M059J (cell line): ENCODE measurements at places on chromosomes 5 and 9. TPM values are rescaled to one million over a fixed set of nuclear protein-coding genes. Genes with fewer than 3 reads are reported as not detected.

GRCh38 chr5:35313291-35313690 lies 83.0 kb upstream of the PRLR start:
- peak; percentile 92 for DNase-seq

GRCh38 chr9:3908731-3909130 lies 382.9 kb upstream of the RFX3 start:
- no peak for DNase-seq

- peak; percentile 96 for DNase-seq
Measured at GRCh38 chr5:140214831-140215230, 39.8 kb downstream of the CYSTM1 start.

GLDC gene
- total RNA-seq, result 0.39 and 1.1 TPM in 2 replicates

CDH9 gene
- total RNA-seq, result not detected in 2 replicates

GRCh38 chr9:81822301-81822865 lies 105.8 kb upstream of the SPATA31D4 start:
- DNase-seq, result no peak

DNA sequence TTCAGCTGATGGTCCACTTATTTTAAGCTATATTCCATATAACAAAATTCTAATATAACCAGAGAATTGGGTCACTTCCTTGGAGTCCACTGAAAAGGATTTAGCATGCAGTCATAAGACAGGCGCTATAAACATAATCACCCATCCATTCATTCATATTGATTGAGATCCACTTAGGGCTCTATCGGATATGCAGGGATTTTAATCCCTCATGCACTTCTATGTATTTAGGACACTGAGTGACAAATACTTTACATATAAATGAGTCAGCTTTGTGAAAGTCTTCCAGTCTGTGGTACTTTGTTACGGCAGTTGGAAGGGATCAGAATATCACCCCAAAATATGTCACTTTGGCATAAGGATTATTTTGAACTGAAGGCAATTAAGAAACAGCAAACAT lies 127.3 kb upstream of the ZNF608 start:
- no peak for DNase-seq

DNA sequence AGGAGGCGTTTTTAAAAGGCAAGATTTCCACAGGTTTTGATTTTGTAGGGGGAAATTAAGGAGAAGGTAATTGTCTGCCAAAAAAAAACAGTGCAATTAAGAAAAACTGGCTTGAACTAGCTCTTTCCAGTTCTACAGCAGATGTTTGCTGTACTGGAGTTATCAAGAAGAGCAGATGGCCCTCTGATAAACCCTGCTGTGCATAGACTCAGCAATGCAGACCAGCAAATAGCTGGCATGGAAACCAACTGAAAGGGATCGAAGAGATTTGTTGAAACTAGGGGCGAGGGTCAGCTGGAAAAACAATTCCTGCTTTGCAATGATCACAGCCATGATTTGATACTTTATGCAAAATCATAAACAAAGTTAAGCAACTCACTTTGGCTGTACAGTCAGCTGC lies 17.8 kb upstream of the BHMT start:
- DNase-seq, result no peak

GRCh38 chr9:89498852-89499480 lies 1.1 kb upstream of the SEMA4D start:
- peak; percentile 63 for DNase-seq

GRCh38 chr9:111035543-111036428 lies 2.5 kb downstream of the LPAR1 start:
- no peak for DNase-seq

GRCh38 chr9:9949978-9950377 lies 662.8 kb downstream of the PTPRD start:
- no peak for DNase-seq

- peak; percentile 61 for DNase-seq
Measured at GRCh38 chr5:53917095-53917494, 356.7 kb downstream of the NDUFS4 start.

- DNase-seq, result no peak
Measured at GRCh38 chr9:125922854-125923253, 175.7 kb downstream of the PBX3 start.

DNA sequence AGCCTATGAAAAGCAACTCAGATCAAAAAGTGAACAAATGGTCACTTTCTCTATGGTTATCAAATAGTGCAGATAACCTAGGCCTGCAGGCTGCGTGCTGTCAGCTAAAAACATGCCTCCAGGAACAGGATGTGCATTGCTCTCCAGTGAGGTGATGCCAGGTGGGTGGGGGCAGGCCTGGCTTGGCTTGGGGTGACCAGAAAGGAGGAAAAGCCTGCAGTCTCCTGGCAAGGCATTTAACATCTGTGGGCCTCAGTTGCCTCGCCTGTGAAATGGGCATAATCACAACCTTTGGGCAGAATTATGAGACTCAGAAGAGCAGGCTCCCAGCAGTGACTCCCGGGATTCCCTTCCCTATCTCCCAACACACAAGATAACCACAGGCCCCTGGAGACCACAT lies 135.9 kb downstream of the COL23A1 start:
- DNase-seq, result no peak

CCNO gene
- 5.1 and 5.5 TPM in 2 replicates for total RNA-seq

DNA sequence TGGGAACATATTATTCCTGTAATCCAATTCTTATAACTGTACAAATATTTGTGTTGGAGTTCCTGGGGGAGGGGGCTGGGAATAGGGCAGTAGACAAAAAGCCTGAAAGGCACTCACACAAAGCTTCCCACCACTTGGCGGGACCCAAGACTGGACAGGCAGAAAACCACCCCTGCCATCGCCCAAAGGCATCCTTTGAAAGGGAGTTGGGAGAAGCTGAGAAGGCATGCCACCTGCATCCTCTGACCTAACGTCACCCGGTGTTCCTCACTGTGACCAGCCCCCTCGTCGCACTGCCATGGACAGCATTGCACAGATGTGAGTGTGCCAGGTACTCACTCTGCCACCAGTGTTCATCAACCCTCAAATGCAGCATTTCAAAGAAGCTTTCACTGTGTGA lies 80.6 kb upstream of the SMIM23 start:
- no peak for DNase-seq

DNA sequence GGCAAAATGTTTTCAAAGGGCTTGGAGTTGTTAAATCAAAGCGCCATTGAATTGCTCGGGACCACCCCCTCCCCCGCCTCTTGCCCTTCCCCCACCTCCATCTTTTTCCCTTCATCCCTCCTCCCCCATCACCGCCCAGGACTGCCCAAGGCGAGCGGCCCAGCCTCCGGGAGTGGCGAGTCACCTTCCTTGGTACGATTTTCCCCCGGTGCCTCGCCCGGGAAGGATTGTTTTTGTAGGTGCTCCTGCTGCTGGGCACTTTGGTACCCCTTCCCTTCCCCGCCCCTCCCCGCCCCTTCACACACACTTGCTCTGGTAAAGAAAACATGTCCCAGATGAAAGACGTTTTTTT lies 61.2 kb downstream of the TMEM174 start:
- DNase-seq, result peak; percentile 15

SLC46A2 gene
- not detected in 2 replicates for total RNA-seq

- peak; percentile 61 for DNase-seq
Measured at GRCh38 chr5:170534177-170534576, 30.4 kb downstream of the KCNIP1 start.

- DNase-seq, result no peak
Measured at GRCh38 chr5:55864606-55865541, 13.7 kb downstream of the IL31RA start.

- no peak for DNase-seq
Measured at GRCh38 chr5:127515693-127516440, 1.6 kb upstream of the PRRC1 start.

GRCh38 chr5:3339092-3339797 lies 256.4 kb upstream of the IRX1 start:
- DNase-seq, result no peak

DNA sequence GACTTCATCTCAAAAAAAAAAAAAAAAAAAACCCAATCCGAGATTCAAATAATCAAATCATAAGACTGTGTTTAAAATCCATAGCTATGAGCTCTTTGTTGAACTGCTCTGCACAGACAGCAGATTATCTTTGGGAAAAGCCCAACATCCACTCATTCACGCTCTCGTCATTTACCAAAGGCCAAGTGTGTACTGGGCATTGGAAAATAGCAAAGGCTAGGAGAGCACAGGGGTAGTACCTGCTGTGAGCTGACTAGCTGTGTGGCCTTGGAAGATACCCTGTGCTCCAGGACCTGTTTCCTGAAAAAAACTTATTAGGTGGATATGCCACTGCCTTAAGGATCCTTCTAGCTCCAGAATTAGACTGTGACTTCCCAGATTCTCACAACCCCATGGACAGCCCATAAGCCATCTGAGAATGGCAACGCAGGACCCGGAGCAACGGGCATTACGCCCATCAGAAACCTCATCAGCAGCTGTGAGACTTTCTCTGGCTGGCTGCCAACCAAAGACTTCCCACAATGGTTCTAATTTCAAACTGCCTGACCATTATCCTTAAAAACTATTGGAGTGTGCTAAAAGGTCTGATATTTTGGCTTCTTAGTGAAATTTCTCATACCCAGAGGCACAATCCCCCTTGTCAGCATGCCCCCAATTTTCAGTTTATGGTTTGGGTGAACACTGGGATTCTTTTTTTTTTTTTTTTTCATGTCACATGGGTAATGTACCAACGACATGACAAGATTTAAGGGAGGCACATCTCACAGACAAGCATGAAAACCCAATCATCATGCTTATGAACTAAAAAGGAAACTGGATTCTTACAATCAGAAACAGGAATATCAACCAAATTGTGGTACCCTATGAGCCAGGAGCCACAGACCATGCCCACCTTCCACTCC lies 16.8 kb downstream of the SERINC5 start:
- peak; percentile 85 for DNase-seq

- no peak for DNase-seq
Measured at GRCh38 chr9:126093771-126094170, 232.9 kb upstream of the MVB12B start.

PNPLA7 gene
- total RNA-seq, result 0.27 TPM in 1 of 2 replicates, not detected in the other

DNA sequence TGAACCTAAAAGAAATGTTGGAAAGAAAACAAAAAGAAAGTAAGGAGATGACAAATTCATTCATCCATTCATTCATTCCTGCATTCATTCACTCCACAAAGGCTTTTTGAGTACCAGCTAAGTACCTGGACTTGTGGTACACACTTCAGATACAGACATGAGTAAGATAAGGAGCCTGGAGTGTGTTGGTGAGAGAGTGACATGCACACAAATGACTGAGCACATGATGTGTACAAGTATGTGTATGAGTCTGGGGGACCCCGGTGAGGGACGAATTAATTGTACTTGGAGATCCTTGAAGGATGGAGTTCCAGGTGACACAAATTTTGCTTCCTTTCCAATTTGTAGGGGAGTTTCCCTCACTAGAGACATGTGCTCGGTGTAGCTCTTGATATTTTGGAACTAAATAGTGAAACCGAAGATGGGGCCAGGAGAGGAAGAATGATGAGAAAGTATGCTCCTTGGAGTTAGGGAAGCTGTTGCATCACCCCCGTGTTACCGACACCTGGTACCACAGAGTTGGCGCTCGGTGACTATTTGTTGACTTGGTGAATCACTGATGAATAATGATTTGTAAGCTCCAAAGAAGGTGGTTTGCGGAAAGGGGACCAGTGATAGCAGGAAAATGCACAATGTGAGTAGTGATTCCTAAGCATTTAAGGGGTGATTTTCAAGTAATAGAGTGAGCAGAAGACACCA lies 509.8 kb downstream of the CCDC171 start:
- peak; percentile 96 for DNase-seq

MTX3 gene
- 10.2 and 10.8 TPM in 2 replicates for total RNA-seq

- no peak for DNase-seq
Measured at GRCh38 chr5:153601377-153601776, 110.9 kb downstream of the GRIA1 start.

DNA sequence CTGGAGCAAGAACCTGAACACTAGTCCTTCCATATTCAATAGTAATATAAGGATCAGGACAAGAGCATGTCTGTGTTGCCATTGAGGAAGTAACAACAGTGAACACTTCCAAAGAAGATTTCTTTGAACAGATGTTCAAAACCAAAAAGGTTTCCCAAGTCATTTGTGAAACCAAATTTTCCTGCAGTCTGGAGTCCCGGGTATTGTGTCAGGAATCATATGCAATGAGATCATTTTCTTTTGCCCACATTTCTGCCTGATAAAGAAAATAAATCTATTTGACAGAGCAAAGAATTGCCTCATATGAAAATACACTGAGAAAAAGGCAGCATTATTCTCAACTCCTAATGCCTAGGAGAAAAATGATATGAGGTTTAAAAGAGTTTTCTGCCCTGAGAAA lies 151.7 kb downstream of the SNX18 start:
- peak; percentile 12 for DNase-seq

DNA sequence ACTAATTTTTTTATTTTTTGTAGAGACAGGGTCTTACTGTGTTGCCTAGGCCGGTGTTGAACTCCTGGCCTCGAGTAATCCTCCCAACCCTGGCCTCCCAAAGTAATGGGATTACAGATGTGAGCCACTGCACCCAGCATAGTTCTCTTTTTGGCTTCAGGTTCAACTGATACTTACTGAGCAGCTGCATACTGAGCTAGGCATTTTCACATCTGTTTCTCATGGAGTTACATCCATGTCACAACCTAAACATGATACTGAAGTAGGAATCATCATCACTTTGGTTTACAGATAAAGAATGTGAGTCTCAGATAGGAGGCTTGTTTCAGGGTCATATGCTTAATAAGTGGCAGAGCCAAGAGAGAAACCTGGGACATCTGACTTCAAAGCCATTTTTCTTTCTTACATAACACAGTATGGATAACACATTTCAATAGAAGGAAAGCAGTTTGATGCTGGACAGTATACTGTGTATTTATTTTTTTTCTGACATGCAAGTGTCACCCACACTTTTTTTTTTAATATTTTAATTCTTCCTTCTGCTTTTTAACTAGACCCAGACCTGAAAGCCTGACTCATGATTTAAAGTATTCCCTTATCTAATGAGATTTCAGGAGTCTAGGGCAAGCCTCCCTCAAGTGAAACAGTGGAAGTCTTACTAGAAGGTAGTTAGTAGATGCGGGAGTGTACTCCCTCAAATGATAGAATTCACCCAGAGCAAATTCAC lies 90.8 kb downstream of the HACD4 start:
- no peak for DNase-seq

ABCA2 gene
- total RNA-seq, result 9.2 and 10.2 TPM in 2 replicates

DNA sequence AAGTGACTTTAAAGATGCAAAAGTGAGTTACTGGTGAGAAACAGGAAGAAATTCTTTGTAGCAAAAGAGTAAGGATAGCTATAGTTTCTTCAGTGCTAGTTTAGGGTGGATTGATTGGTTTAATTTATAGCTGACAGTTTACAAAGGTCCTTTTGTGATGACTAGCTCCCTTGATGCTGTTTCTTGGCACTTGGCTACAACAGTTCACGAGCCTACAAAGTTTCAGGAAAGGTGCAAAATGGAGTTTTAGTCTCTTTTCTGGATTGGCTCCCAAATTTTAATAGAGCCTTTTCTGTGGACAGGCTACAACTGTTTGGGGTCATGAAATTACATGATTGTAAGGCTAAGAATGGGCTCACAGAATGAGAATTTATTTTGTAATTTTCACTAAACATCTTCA lies 40.9 kb upstream of the BNIP1 start:
- no peak for DNase-seq

DNA sequence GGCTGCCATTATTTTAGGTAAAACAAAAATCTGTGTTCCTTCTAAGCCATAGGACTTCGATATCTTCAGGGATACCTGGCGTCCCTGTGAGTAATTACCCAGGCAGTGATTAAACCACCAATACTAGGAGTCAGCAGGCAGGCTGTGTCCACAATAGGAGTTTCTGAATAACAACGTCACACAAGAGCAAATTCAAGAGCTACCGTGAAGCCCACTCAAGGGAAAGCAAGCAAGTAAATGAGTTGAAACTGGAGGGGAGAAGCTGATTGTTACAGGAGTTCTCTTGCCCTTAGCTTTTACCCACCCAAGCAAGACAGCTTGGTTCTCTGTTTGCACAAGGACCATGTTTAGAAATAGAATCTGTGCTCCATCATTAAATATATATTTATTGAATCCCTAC lies 50.8 kb downstream of the SEMA5A start:
- DNase-seq, result no peak
